ENCODE measurements at places on chromosomes 4 and X. TPM values are rescaled to one million over a fixed set of nuclear protein-coding genes. Genes with fewer than 3 reads are reported as not detected.
A peak's percentile ranks its signal among the peaks of the same experiment; 100 is the strongest.

The CXCL6 gene
- total RNA-seq, result 0.85 TPM

DNA sequence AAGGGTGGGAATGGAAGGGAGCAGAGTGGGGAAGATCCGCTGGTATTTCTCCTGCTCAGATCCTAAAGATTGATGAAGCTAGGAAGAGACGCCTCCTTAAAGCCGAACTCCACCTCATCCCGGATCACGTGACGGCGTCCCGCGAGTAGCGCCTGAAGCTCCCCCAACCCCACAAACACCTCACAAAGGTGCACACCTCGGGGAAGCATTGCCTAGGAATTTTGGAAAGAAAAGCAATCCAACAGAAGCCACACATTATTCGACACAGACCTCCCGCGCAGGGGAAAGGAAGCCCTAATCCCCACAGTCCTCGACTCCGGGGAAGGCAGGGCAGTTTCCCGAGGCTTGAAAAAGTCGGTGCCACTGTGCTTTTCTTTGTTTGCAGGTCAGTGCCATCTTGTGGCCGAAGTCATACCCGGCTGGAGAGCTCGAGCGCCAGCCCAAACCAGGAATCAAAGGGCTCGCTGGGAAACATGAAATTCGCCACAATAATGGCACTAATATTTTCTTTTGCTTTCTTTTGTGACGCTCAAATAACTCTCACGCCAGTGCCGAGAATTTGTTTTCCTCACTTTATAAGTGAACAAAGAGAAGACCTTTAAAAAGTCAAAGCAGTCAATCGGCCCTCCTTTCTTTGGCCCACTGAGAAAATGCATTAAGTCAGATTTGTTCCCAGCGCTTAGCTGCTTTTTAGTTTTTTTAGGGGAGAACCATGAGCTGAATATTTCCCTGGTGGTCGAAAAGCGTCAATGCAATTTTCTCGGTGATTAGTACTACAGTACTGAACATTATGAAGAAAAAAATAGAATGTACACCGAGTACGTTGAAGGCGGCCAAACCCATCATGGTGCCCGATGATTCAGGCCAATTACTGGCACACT is at the start of gene NPY1R:
TSS of gene NPY1R (minus strand) at position 71 of the 881 bp plus-strand sequence. CDS start 6,042 bp downstream, outside the sequence.
- peak; percentile 87 for DNase-seq
- peaks cover 3% of the 10 kb centered on the region for H3K36me3 ChIP-seq
- H3K4me1 ChIP-seq, result no peaks in the 10 kb centered on the region

- no peak overlapping the region for H3K4me3 ChIP-seq
- no peaks in the 10 kb centered on the region for H3K27me3 ChIP-seq
- no peaks in the 10 kb centered on the region for H3K4me1 ChIP-seq
Observed at GRCh38 chrX:20547611-20548051, 280.9 kb upstream of the RPS6KA3 start.

DNA sequence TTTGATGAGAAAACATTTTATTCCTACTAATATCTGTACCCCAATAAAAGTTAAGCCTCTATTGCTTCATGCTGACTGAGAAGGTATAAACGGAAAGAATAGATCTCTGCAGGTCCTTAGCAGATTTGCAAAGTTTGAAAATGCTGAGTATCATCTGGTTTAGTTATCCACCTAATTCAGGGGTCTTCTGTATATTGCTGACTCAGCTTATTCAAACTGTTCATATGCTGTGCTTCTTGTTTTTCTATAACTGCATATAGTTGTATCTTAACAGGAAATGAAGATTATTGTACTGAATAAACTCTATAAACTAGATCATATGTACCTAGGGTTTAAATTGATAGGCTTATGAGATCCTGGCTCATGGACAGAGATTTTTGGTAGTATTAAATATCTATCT is 23.7 kb downstream of the ZNF330 start:
- H3K4me3 ChIP-seq, result no peak overlapping the region
- H3K36me3 ChIP-seq, result no peaks in the 10 kb centered on the region
- 0 out of 2 replicates have a peak, but pooled peaks cover 2% of the 10 kb centered on the region for H3K4me1 ChIP-seq

- no peak overlapping the region for H3K27ac ChIP-seq
- DNase-seq, result no peak
- H3K27me3 ChIP-seq, result no peaks in the 10 kb centered on the region
- H3K36me3 ChIP-seq, result peaks cover 4% of the 10 kb centered on the region
- H3K4me3 ChIP-seq, result no peak overlapping the region
Observed at GRCh38 chr4:33931026-33931425, 2313.3 kb downstream of the ARAP2 start.
